Stimulated activated CD4-positive, alpha-beta T cell treated with anti-CD3 and anti-CD28 coated beads, Interleukin-15, amount 100 ng/mL, for 24 hours (primary cell): ENCODE measurements at places on chromosomes 5 and 9.

DNA sequence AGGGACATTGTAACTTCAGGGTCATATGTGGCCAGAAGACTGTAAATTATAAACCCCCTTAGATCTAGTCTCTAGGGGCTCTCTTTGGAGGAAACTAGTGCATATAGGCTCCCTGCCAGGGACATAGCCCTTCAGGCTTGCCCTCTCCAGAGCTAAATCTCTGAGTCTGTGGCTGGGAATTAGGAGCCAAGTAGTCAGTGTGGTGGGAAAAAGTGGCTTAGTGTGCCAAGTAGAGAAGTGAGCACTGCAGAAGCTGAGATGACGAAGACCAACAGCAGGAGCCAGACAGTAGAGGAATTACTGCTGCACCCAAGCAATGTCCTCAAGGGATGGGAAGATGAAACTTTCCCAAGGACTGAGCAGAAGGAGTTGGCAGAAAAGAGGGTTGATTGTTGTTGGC, 71.2 kb downstream of the CWC27 start:
- DNase-seq = no peak

GRCh38 chr5:143434261-143435209, 31.0 kb upstream of the NR3C1 start:
- peak; percentile 57 for DNase-seq

- DNase-seq = no peak
These were observed 34.9 kb upstream of the B4GALT1 start for GRCh38 chr9:33202018-33202417.

- no peak for DNase-seq
These were observed 201.2 kb downstream of the TARS1 start for GRCh38 chr5:33641744-33642505.

DNA sequence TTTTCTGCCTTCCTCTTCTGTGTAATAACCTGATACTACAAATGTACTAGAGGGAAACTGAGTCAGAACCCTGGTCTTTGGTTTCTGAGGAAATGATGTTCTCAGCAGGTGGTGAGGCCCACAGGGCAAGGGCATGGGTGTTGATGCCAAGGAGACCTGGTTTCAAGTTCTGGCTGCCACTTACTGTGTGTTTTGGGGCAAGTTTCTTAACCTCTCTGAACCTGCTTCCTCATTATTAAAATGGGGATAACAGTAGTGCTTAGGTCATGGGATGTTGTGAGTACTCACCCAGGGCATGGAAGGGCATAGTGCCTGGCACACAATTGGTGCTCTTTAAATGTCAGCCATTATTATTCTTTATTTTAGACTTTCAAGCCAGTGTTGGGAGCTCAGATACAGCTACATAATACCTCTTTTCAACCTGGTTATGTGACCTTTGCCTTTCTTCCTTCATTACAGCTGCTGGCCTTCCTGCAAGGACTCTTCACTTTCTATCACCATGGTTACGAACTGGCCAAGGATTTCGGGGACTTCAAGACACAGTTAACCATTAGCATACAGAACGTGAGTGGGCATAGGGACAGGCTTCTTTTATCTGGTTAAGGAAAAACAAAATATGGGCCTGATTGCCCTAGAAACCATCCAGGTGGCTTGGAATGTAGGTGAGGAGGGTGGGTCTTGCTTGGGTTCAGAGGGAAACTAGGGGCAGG, 131.5 kb downstream of the ARHGAP26 start:
- no peak for DNase-seq

DNA sequence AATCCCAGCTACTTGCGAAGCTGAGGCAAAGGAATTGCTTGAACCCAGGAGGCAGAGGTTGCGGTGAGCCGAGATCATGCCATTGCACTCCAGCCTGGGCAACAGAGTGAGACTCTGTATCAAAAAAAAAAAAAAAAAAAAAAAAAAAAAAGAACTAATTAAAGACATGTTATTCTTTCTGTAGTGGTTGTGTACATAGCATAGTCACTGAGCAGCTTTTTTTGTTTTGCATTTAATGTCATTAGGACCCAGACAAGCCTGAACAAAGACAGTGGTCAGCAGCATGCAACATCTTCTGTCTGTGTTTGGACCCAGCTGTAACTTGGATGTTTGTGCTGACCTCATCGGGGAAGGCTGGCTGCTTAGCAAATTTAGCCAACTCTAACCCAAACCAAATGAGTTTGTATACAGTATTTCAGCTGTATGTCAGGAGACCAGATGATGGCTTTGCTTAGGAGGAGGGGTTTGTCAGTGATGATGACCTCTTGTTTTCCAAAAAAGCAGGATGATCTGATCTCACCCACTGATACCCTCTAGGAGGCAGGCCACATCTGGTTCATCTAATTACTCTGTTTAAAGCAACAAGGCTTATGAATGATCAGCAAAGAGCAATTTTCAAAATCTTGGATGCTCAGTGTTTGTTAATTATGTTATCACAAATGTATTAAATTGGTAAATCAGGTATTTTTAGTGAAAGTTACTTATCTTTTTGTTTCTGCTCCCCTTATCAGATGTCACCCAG, 39.5 kb downstream of the SNCAIP start:
- no peak for DNase-seq

DNA sequence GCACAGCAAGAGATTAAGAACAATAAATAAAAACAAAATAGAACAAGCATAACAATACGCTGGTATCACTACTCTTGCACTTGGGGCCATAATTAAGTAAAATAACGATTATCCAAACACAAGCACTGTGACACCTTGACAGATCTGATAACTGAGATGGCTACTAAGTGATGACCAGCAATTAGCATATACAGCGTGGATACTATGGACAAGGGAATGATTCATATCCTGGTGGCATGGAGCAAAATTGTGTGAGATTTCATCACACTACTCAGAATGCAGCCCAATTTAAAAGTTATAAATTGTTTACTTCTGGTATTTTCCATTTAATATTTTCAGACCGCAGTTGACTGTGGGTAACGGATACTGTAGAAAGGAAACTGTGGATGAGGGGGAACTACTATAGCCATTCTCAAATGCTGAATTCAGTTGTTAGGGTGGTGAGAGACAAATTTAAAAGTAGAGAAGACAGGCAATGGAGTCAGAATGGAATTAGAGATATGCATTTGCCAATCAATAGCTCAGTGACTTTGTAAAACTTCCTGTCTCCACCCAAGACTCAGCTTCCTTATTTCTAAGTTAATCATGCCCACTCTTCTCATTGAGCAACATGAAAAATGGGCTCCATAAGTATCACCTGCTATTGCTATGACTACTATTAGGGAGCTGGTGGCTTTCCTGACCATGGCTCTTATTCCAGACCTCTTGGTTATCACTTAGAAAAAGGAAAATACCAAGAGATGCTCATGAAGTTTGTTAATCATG, 300.8 kb downstream of the TRIM32 start:
- no peak for DNase-seq

GRCh38 chr5:143968071-143968878, 156.3 kb downstream of the HMHB1 start:
- DNase-seq = no peak

GRCh38 chr9:126698251-126698650, 84.5 kb downstream of the LMX1B start:
- DNase-seq = no peak

GRCh38 chr9:107488375-107489143, 1.0 kb downstream of the KLF4 start:
- peak; percentile 30 for DNase-seq

- no peak for DNase-seq
These were observed 174.8 kb upstream of the CLINT1 start for GRCh38 chr5:158033724-158034123.

- peak; percentile 22 for DNase-seq
These were observed 61.7 kb downstream of the HMCN2 start for GRCh38 chr9:130327070-130327780.

- no peak for DNase-seq
These were observed 26.2 kb downstream of the HMGXB3 start for GRCh38 chr5:150026682-150027172.

DNA sequence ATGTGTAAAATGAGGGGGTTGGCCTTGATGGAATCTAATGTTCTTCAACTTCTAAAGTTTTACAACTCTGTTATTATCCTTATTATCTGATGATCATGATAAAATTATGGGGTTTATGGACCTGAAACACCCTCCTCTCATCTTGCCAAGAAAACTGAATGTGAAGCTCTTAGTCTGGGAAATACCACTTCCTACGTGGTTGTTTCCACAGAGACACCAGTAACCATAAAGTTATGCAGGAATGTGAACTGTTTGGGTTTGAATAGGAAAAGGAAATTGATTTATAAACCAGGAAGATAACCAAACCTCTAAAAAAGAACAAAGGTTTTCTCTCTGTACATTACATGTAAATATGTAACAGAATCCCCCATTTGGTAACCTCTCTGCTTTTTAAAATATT, 28.3 kb upstream of the RAI14 start:
- DNase-seq = no peak

GRCh38 chr5:123874600-123875201, 362.7 kb downstream of the CSNK1G3 start:
- DNase-seq = no peak

- no peak for DNase-seq
These were observed 172.0 kb downstream of the GDNF start for GRCh38 chr5:37667846-37668245.

- DNase-seq = peak; percentile 85
These were observed 5.3 kb downstream of the RALGDS start for GRCh38 chr9:133115604-133116345.

- DNase-seq = no peak
These were observed 42.6 kb upstream of the KIF2A start for GRCh38 chr5:62263401-62263800.

DNA sequence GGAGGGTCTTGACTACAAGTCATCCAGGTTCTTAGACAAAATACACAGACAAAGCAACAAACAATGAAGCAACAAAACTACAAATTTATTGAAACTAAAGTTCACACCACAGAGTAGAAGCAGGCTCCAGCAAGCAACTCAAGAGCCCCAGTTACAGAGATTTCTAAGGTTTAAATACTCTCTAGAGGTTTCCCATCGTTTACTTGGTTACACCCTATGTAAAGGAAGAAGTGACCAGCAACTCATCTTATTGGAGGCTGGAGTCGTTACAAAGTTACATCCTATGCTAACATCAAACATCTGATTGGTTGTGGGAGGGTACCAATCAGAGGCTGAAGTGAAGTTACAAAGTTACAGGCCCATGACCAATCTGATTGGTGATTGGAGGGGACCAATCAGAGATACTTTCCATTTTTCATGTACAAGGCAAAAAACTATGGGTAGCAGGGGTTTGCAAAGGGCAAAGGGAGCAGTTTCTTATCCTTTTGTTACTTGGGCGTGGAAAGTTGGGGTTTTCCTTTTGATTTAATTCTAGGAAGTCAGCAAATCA, 2292.6 kb upstream of the C9orf72 start:
- DNase-seq = no peak

GRCh38 chr5:111830333-111830732, 73.3 kb upstream of the NREP start:
- DNase-seq = no peak

GRCh38 chr5:1316588-1317340, 21.9 kb upstream of the TERT start:
- DNase-seq = no peak

DNA sequence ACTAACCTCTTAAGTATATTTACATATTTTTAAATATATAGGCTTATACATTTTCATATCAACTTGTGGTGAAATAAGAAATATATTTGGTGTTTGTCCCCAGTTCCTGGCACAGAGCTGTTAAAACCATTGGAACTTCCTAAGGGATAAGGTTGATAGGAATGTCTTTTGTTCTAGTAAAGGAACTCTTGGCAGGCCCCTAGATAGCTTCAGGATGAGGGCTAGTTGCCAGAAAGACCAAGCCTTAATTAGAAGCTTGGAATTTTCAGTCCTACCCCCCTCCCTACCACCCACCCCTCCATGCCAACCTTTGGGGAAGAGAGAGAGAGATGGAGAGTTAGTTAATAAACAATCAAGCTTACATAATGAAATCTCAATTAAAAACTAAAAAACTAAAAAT, 638.6 kb upstream of the ACO1 start:
- no peak for DNase-seq

DNA sequence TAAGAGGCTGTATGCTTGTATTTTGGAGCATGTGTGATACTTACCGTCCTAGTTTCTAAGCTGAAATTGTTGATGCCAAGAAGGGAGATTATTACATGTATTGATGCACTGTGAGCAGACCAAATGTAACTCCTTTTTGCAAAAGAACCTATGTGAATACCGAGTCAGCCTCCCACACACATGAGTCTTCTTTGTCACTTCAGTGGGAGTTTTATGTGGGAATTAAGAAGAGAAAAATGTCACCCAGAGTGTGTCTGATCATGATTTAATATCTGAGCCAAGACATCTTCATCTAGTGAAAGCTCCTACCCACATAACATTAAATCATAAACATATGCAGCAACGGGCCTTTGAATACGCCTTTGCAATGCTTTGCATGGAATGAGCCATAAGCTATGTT, 380.3 kb upstream of the ACTBL2 start:
- DNase-seq = no peak

- no peak for DNase-seq
These were observed 373.3 kb downstream of the TLE4 start for GRCh38 chr9:79945016-79945415.

- DNase-seq = peak; percentile 33
These were observed 1.2 kb downstream of the LHFPL2 start for GRCh38 chr5:78647351-78647818.

DNA sequence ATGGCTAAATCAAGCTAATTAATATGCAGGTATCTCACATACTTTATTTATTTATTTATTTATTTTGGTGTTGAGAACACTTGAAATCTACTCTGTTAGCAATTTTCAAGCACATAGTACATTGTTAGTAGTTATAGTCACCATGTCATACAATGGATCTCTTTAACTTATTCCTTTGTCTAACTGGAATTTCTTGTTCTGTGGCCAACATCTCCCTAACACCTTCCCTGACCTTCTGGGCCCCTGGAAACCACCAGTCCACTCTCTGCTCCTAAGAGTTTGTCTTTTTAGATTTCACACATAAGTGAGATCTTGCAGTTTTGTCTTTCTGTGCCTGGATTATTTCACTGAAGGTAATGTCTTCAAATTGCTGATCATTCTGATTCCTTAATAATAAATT, 229.1 kb downstream of the SEMA5A start:
- DNase-seq = no peak

- no peak for DNase-seq
These were observed 26.7 kb upstream of the FSD1L start for GRCh38 chr9:105421154-105421553.

GRCh38 chr5:101482931-101483330, 579.8 kb upstream of the ST8SIA4 start:
- no peak for DNase-seq

DNA sequence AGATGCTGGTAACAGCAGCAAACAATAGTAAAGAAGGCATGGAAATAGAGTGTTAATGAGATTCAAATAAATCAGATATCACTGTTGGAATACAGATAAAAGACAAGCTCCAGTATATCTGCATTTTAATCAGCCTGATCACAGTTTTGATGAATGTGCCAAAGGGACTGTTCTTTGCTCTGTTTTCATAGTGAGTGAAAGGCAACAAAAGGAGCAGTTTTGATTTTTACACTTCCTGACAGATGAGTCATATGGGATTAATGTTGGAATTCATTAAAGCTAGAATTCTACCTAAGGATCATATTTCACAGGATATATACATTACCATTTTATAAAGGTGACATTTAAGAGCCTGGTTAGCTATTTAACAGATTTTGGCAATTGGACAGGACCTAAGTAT, 743.3 kb upstream of the PTPRD start:
- no peak for DNase-seq

GRCh38 chr5:31366941-31367340, 165.0 kb downstream of the DROSHA start:
- DNase-seq = no peak

GRCh38 chr5:74951865-74952264, 85.7 kb upstream of the FAM169A start:
- DNase-seq = no peak
